ENCODE measurements at places on chromosomes 6 and 20.

GRCh38 chr6:164570801-164571200, 738.6 kb downstream of the C6orf118 start:
- DNase-seq, result no peak

DNA sequence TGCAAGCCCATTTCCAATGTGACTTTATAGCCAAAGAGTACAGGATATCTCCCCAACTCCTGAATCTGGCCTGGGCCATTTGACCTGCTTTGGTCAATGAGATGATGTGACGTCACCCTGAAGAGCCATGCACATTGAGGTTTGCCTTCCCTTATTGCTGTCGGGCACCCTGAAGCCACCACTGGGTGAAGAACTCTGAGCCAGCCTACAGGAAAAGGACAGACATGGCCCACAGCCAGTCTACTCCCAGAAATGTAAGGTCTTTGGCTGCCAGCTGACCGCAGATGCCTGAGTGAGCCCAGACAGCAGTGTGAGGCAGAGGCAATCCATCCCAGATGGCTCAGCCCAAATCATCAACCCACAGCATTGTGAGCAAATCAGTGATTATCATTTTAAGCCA, 3.7 kb upstream of the SYNDIG1 start:
- DNase-seq, result no peak

DNA sequence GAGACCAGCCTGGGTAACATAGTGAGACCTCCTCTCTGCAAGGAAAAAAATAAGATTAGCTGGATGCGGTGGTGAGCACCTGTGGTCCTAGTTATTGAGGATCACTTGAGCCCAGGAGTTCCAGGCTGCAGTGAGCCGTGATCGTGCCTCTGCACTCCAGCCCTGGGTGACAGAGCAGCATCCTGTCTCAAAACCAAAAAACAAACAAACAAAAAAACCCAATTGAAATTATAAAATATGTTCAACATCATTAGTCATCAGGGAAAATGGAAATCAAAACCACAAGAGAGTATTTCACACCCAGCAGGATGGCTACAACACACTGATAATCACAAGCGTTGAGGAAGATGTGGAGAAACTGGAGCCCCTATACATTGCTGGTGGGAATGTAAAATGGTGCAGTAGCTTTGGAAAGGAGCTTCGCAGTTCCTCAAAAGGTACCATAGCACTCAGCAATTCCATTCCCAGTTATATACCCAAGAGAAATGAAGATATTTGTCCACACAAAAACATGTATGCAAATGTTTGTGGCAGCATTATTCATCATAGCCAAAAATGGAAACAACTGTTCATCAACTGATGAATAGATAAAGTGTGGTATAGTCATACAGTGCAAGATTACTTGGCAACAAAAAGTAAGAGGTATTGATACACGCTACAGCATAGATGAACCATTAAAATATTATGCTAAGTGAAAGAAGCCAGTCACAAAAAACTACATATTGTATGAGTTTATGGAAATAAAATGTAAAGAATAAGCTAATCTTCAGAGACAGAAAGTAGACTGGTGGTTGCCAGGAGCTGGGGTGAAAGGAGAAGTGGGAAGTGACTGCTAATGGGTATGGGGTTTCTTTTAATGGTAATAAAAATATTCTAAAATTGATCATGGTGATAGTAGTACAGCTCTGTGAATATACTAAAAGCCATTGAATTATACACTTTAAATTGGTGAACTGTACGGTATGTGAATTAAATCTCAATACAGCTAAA, 38.7 kb upstream of the RIPOR2 start:
- DNase-seq, result peak; percentile 17

- no peak for DNase-seq
Measured at GRCh38 chr6:152943260-152943897, 39.5 kb downstream of the FBXO5 start.
